ENCODE measurements at places on chromosomes 5 and 9.

- no peak for DNase-seq
Measured at GRCh38 chr5:73544429-73545402, 20.7 kb downstream of the ANKRA2 start.

DNA sequence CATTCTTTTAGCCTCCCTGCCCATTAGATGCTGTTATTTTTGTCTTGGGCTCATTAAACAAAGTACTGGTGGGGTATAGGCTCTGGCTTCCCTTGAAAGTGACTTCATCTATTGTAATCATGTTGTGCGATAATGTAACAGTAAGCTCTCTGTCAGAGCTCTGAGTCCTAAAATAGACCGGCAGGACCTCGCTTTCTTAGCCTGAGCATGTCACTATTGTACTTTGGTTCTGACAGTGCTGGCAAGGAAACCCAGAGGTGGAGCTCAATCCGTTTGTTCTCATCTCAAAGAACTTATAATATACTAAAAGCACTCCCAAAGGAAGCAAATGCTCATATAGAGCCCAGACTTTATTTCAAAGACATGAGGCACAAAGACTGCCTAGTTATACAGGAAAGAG is 339.1 kb upstream of the CCNH start:
- DNase-seq, result no peak

DNA sequence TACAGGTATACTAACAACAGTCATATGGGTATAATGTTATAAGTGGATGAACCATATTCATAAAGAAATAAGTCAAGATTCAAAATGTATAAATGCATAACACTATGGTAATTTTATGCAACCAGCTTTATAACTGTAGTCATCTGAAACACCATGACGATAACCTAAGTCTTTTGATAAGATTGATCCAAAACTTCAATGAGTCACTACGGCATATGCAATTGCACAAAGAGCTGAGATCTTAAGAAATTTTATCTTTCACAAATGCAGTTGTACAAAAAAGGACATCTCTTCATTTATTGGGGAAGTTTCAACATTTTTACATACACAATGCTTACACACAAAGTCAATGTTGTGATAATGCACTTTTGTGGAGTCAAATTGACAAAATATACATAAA is 20.3 kb downstream of the FAM81B start:
- no peak for DNase-seq

DNA sequence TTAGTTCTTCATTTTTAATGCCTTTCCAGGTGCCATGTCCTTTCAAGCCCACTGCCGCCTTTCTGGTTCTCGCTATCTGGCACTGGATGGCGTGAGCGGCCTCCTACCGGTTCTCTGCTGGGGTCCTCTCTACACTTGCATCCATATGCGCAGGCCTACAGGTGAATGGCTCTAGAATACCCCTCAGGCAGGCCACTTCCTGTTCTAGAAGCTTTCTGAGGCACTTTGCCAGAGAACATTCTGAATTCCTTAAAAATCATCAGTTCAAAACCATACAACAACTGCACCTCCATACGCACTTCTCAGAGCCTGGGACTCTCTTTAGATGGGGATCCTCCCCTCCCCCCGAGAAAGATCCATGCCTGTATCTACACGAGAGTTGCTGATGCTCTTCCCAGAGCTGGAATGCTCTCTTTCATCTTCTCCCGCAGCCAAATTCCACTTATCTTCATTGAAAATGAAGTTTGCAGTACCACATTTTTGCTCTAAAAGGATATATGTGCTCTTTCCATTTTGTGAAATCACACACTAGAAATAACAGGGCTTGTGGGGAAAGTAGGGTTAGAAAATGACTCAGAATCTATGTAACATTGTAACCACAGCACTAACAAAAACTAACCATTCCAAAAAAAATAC is 1.4 kb upstream of the LHFPL2 start:
- DNase-seq, result no peak

DNA sequence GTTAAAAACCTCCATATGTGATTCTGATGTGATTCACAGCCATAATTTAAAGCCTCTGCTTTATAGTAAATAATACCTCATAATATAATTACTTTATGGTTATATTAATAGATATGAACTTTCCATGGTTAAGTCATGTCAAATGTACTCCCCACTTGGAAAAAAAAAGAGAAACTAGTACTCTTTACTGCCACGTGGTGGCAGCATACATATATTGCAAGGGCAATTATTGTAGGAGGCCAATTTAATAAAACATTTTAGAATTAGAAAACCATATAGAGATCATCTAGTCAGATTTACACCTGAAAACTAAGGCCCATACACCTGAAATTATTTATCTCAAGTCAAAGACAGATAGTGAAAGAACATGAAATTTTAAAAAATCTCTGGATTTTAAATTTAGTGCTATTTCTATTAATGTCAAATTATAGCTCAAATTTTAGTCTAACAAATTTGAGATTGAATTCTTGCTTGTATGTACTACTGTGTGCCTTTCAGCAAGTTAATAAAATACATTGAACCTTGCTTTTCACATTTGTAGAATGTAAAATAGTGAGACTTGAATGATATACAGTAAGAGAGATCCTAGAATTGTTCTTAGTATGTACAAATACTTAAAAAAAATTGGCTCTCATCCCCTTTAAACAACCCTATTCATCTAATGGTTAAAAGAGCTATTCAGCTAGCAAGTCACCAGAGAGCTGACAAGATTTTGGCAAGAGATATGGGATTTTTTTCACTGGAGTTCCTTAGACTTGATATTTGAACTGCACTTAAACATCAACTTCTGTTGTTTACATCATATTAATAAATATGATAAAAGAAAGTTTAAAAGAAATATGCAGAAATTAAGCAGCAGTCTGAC is 603.8 kb downstream of the TLE4 start:
- peak; percentile 55 for DNase-seq

DNA sequence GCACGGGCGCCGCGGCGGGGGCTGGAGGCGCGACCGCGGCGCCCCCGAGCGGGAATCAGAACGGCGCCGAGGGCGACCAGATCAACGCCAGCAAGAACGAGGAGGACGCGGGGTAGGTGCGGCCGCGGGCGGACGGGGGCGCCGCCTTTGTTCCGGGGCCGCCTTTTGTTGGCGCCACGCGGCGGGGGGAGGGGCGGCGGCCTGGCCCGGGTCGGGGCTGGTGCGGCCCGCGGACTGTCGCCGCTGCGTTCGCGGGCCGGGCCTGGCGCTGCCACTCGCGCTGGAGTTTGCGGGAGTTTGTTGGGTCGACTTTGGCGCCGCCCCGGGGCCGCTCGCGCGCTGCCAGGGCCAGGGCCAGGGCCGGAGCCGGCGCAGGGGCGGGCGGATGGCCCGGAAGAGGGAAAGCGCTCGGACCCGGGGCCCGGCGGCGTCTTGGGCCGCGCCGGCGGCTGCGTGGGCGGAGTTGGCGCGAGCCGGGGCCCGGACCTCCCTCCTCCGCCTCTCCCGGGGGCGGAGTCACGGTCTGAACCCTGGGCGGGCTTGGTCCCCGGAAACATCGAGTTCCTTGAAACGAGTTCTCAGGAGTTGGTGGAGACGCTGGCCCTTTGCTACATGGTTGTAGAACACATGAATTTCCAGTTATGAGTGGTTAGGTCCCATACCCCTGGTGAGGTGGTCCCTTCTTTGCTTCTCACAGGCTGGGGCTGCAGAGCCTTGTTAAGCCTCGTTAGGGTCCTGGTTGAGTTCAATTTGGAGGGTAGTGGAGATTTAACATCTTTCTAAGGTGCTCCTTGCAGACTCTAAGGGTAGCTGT is 809 bp downstream of the HNRNPAB start:
- DNase-seq, result peak; percentile 87

- peak; percentile 33 for DNase-seq
Measured at GRCh38 chr5:6737043-6737941, 24.1 kb downstream of the TENT4A start.

DNA sequence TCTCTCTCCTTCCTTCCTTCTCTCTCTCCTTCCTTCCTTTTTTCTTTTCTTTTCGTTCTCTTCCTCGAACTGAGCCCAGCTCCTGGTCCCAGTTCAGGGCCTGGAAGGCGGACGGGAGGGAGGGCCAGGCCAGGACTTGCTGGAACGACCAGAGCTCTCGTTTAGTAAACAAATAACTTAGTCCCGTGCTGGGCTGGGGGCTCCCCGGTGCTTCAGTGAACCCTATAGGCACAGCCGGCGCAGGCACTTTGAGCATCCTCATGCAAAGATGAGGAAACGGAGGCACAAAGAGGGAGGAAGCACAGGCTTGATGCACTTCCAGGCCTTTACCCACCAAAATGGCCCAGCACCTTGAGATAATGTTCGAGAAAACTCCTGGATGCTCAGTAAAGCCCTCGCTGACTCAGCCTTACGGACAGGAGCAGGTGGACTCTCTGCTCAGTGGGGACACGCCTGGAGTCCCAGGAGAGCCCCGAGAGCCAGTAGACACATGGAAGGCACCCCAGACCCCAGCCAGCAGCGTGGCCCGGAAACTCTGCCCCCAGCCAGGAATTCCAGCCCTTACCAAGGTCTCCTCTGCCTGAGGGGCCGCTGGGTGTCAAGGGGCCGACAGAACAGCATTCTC is 18.8 kb downstream of the FAM163B start:
- no peak for DNase-seq

DNA sequence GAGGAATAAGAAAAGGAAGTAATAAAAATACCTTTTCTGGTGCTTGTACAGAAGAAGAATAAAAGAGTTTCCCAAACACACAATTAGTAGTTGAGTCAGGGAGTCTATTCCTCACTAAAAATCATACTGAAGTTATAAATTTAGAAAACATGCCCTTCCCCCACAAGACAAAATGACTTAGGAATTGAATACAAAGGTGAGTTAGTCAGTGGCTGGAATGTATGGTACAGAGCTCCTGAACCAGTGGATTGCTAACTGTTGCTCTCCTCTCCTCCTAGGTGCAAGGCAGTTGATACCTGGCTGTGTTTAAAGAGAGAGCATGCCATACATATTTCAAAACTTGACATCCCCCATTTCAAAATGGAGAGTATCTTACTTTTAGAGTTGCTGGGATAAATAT is 1.9 kb downstream of the GDA start:
- no peak for DNase-seq

GRCh38 chr5:109516390-109516789 is 106.6 kb upstream of the PJA2 start:
- DNase-seq, result no peak

DNA sequence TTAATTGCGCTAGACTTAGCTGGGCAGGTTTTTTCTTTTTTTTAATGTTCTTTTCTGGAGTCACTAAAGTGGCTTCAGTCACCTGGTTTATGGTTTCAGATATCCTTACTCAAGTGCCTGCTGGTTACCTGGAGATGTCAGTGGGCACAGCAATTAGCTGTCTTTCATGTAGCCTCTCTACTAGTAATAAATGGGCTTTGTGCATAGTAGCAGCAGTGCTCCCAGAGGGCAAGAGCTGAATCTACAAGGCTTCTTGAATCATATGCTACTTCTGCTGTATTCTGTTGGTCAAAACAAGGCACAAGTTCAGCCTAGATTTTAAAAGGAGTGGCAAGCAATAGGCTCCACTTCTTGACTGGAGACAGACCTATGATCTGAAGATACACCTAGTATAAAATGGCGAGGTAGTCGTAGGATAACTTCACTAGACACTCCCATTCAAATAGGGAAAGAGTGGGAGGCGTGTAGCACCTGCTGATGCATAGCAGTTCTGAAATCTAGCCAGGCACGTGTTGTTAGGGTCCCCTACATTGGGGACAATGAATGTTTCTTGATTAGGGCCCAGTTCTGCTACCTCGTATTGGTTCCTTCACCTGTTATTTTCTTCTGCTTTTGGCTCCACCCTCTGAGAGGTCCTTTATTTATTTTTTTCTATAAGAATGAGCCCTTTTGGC is 7.0 kb downstream of the SCAMP1 start:
- no peak for DNase-seq

DNA sequence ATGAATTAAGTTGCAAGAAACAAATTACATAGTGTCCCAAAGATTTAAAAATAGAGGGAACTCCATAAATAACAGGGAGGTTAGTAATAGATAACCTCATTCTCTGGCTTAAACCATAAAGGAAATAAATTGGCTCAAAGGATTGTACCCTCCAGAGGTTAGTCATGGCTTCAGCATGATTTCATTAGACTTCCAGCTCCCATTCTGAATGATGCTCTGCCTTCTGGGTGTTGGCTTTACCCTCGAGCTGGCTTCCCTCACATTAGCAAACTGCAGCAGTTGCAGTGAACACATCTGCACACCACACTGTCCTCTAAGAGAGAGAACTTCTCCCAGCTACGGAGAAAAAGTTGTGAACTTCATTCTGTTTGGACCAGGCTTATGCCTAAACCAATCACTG is 70.4 kb downstream of the RGS7BP start:
- DNase-seq, result no peak

DNA sequence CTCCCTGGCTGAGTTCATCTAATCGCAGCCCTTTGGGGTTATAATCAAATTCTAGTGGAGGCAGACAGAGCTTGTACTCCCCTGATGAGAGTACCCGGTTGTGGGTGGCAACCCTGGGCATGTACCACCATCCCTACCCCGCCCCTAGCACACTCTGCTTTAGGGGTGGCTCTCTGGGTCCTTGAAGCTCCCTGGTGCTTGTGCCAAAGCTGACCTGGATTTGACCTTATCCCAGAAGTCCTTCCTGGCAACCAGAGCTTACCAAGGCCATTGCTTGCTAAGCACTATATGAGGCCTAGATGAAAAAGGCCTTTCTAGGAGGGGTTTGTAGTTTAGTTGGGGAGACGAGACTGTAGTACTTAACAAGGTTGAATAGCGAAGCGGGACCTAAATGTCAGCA is 72.2 kb downstream of the RGS3 start:
- no peak for DNase-seq

GRCh38 chr5:82649943-82650342 is 371.8 kb upstream of the RPS23 start:
- no peak for DNase-seq
